Glutamatergic neuron (in vitro differentiated cells): ENCODE measurements at places on chromosomes 3 and 15. TPM values are rescaled to one million over a fixed set of nuclear protein-coding genes. Genes with fewer than 3 reads are reported as not detected.
A peak's percentile ranks its signal among the peaks of the same experiment; 100 is the strongest.

GRCh38 chr3:158093526-158093925 is 12.7 kb downstream of the SHOX2 start:
- peaks cover 13% of the 10 kb centered on the region for H3K36me3 ChIP-seq
- peak overlapping the region; percentile 63 for H3K4me3 ChIP-seq
- no peak overlapping the region for H3K27ac ChIP-seq
- DNase-seq: no peak
- H3K27me3 ChIP-seq: peaks cover 11% of the 10 kb centered on the region

Gene BTLA
- total RNA-seq: not detected

DNA sequence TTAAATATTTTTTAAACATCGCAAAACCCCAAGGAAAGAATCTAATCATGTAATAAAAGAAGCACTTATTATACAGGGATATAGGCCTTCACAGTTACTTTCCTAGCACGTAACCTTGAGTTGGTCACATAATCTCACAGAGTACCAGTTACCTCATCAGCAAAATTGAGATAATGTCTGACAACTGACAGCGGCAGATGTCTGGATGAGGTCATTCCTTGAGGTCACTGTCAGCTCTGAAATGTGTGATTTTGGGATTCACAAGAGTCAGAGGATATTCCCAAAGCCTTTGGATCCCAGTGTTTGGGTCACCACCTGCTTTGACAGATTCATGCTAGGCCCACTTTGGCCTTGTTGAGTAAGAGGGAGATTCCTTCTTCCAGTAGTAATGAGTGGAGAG is 151.4 kb upstream of the SEMA6D start:
- H3K27ac ChIP-seq: peak overlapping the region; percentile 94
- peaks cover 3% of the 10 kb centered on the region for H3K36me3 ChIP-seq
- H3K4me3 ChIP-seq: peak overlapping the region; percentile 16
- no peaks in the 10 kb centered on the region for H3K27me3 ChIP-seq

DNA sequence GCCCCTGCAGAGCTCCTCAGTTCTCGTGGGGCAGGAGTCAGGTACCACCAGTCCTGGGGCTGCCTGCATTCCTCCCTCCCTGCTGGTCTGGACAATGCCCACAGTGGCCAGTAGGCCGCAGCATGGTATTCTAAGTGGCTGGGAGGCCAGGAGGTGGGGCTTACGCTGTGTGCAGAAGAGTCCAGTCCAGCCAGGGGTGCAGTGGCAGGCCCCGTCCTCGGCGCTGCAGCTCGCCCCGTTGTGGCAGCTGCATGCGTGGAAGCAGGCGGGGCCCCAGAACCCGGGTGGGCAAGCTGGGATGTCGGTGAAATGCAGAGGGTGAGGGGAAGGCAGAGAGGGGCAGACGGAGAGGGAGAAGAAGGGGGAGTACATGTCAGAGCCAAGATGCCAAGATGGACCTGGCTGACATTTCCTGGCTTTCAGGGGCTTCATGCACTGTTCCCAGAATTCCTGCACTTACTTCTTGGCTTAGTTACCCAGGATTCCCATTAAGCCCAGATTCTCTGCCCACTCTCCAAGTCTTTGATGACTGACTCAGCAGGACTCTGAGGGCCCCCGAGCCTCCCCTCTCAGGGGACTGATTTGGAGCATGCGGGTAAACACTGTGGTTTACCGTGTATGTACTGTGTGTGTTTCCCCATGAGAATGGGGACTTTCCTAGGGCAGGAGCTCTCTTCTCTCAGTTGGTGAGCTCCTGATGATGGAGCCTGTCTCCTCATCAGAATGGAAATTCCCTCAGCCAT is 47.5 kb downstream of the RAB11A start:
- no peak overlapping the region for H3K4me3 ChIP-seq
- DNase-seq: peak; percentile 84
- H3K27ac ChIP-seq: no peak overlapping the region
- no peaks in the 10 kb centered on the region for H3K4me1 ChIP-seq
- H3K36me3 ChIP-seq: no peaks in the 10 kb centered on the region
- H3K27me3 ChIP-seq: no peaks in the 10 kb centered on the region

- H3K27me3 ChIP-seq: peaks cover 11% of the 10 kb centered on the region
- DNase-seq: peak; percentile 85
- H3K4me1 ChIP-seq: peaks cover 36% of the 10 kb centered on the region
These were observed 4.1 kb upstream of the ACTC1 start for GRCh38 chr15:34799149-34800101.

DNA sequence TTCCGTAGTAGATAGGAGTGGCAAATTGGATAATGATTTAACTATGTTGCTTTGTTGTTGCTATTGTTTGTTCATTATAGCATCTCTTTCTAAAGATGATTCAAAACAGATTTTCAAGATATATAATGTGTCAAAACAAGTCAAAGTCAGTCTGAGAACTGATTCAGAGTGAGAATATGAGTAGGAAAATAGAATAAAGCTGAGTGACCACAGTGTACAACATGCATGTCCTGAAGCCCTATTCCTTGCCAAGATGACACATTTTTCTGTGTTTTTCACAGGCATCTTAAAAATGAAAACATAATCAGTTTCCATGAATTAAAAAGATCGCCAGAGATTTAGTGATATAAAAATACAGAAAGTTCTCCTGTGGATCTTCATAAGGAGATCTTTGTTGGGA is 57.0 kb upstream of the THRB start:
- no peaks in the 10 kb centered on the region for H3K27me3 ChIP-seq
- H3K4me3 ChIP-seq: no peak overlapping the region
- H3K27ac ChIP-seq: no peak overlapping the region
- no peaks in the 10 kb centered on the region for H3K36me3 ChIP-seq

DNA sequence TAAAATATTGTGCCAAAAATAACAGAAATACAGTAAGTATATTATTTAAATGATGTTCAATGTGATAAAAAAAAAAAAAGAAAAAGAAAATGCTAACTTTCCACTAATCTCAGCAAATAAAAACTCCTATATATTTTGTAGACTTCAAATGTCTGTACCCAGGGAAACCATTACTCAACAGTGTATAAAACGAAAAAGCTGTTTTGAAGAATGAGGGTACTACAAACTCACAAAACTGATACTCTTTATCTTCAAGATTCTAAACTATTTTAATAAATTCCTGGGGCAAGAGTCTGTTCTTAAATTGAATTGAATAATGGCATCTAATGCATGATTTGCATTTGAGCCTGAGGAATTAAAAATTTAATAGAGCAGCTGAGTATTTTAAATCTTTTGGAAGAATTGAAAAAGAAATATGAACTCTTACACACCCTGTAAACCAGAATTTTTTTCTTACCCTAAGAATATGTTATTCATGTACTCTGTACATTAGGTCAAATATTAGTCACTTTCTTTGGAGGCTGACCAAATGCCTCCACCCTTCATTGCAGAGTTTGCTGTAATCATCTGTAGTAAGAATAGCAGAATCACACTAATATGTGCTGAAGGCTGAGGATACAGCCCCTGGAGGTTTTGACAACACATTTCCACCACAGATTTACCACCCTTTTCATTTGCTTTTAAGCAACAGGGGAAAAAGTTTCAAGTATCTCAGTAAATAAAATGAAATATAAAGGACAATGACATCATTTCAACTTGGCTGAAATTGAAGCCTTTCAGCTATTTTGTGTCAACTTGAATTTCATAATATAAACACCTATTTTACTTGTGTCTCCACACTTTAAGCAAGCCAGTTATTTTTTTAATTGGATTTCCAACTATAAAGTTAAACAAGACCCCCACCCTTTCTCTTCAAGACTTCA is 79.7 kb downstream of the FBN1 start:
- H3K27ac ChIP-seq: no peak overlapping the region
- no peak for DNase-seq
- peaks cover 5% of the 10 kb centered on the region for H3K36me3 ChIP-seq
- H3K4me3 ChIP-seq: no peak overlapping the region
- no peaks in the 10 kb centered on the region for H3K27me3 ChIP-seq

DNA sequence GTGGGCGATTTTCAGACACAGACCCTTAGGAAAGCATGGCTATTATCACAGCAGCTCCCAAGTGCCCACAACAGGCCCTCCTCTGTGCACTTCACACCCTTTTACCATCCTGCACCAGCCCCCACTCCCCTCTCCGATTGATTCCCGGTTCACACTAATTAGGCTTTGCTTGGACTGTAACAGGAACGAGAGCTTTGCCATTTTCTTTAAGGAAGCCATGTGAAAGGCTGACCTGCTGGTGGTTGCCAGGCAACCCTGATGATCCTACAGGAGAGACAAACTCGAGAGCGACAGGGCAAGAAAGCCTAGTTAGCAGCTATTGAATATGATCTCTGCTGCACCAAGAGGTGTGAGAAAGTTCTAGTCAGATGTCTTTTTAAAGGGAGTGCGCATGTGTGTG is 28.2 kb upstream of the DET1 start:
- no peaks in the 10 kb centered on the region for H3K36me3 ChIP-seq
- H3K4me3 ChIP-seq: no peak overlapping the region
- peaks cover 19% of the 10 kb centered on the region for H3K4me1 ChIP-seq
- H3K27ac ChIP-seq: no peak overlapping the region
- no peak for DNase-seq

Gene CDV3
- 91.2 TPM for total RNA-seq

GRCh38 chr3:56882896-56883295 is 81.1 kb upstream of the ARHGEF3 start:
- no peaks in the 10 kb centered on the region for H3K36me3 ChIP-seq
- H3K4me3 ChIP-seq: no peak overlapping the region
- H3K27me3 ChIP-seq: peaks cover 2% of the 10 kb centered on the region
- no peak overlapping the region for H3K27ac ChIP-seq
- no peak for DNase-seq

GRCh38 chr15:36622197-36622795 is 42.9 kb downstream of the CDIN1 start:
- DNase-seq: no peak
- no peak overlapping the region for H3K27ac ChIP-seq
- peaks cover 3% of the 10 kb centered on the region for H3K27me3 ChIP-seq
- no peak overlapping the region for H3K4me3 ChIP-seq

Gene RTP1
- not detected for total RNA-seq

DNA sequence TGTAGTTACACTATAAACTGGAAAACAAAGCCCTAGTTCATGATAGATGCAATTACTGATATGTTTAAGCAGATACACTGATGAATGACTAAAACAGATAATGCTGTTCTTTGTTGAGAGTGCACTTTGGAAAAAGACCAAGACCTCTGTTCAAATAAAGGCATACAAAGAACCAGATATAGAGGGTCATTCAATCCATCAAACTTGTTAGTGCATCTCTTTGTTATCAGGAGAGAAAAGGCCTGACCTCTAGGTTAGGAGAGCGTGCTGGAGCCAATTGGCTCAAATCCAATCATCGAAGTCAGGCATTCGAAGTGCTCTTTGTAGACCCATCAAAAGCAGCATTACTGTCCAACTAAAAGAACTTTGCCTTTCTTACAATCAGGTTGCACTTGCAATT is 124.2 kb downstream of the TFG start:
- H3K27ac ChIP-seq: no peak overlapping the region
- no peak for DNase-seq
- no peaks in the 10 kb centered on the region for H3K4me1 ChIP-seq
- H3K4me3 ChIP-seq: no peak overlapping the region
- no peaks in the 10 kb centered on the region for H3K36me3 ChIP-seq

Gene PATL2
- total RNA-seq: not detected

- DNase-seq: no peak
- no peaks in the 10 kb centered on the region for H3K27me3 ChIP-seq
These were observed 90.7 kb downstream of the IMPG2 start for GRCh38 chr3:101229681-101230080.

DNA sequence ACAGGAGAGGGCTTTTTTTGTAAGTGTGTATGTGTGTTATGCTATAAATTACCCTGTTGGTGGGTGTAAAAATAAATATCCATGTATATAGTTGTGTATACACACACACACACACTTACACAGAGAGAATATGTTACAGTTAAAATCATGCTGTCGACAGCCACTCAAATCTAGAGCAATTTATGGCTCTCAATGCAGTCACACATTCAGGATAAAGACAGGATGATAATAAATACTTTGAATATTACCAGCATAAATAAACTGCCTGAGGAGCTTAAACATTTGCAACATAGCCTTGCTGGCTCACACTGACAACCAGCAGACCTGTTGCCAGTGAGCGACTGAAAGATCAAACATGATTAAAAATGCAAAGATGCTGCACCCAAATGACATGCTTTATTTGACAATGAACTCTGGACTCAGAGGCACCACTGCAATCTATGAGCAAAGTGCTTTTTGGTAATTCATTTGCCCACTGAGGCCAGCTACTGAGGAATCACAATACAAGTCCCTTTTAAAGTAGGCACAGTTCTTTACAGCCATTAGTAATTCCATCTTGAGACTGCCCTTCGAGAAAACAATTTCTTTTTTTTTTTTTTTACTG is 458.9 kb downstream of the FHIT start:
- DNase-seq: no peak
- H3K36me3 ChIP-seq: no peaks in the 10 kb centered on the region
- H3K27ac ChIP-seq: no peak overlapping the region
- H3K4me3 ChIP-seq: no peak overlapping the region
- no peaks in the 10 kb centered on the region for H3K27me3 ChIP-seq

Gene MEIS2
- 6.0 TPM for total RNA-seq
